Fibroblast of the aortic adventitia (primary cell): ENCODE measurements at places on chromosomes 1 and 21. TPM values are rescaled to one million over a fixed set of nuclear protein-coding genes. Genes with fewer than 3 reads are reported as not detected.

- no peak for DNase-seq
These were observed 69.4 kb downstream of the ZSWIM5 start for GRCh38 chr1:45136984-45137383.

DNA sequence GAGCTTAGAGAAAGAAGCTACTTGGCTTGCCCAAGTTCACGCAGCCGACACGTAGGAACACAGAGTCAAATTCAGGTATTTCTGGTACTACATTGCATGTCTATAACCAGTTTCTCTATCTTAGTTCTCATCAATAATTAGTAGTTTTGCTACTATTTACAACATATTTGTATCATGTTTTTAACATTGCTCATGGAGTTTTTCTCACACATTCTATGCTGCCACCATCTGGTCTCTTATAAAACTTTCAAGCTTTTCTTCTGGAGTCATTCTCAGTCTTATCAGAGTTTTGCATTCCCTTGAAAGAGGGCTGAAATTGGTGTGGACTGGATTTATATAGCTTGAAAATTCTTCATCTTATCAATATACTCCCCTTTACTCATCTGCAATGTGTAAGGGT is 118.8 kb upstream of the PALMD start:
- peak; percentile 47 for DNase-seq

GRCh38 chr1:206658264-206658980 is 23.1 kb downstream of the DYRK3 start:
- no peak for DNase-seq

DNA sequence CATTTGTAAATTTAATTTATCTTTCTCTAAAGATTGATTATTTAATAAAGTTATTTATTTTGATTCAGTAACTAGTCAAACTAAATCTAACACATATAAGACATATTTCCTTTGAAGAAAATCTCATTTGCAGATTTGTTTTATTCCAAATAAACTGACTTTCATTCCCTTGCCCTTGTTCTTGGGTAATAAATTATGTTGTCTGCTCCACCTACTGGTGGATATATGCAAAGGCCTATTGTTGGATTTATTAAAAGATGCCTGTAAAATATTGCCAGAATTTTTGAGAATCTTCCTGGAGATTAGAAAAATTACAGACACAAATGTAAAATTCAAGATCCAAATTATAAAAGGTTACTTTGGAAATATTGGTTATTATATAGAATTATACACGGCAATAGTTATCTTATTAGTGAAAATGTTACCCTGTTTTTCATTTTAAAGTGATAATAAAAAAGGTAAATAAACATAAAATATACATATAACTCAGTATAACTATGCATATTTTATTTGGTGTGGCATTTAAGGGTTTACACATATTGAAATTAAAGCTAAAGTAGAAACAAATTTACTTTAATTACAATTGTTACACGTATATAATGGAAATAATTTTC is 116.1 kb downstream of the SPATA17 start:
- peak; percentile 59 for DNase-seq

GRCh38 chr1:30837653-30838052 is 70.9 kb downstream of the SDC3 start:
- DNase-seq = no peak

DNA sequence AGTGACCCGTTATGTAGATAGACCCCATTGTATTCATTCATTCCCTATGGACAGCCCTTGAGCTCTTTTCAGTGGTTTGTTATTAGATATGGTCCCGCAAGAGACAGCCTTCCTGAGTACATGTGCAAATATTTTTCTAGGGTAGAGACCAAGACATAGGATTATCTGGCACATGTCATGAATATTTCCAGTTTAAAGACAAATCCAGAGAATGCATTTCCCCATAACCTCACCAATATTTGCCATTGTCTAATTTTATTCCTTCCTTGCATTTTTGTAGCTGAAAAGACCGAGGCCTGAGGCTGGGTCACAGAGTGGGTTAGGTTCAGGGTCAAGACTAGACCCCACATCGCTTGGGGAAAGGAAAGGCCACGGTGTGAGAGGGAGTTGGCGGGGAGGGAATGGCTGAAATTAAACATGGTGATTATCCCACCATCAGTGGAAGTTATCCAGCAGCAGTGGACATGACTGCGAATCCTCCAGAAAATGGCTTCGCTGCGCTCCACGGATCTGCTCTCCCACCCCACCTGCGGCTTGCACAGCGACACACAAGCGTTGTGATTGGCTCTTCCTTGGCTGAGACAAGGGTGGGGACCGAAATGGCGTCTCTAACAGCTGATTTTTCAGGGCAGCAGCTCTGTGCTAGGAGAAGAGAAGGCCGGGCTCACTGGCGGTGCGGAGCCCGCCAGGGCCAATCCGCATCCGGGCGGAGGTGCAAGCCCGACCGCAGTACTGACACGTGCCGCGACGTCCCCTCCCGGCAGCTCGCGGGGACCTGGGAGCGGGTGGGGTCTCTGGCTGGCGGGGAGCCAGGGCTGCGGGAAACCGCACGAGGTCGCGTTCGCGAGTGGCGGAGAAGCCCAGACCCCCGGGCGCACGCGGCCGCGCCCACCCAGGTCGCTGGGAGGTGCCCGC is 16.1 kb upstream of the STMN1 start:
- DNase-seq = no peak

DNA sequence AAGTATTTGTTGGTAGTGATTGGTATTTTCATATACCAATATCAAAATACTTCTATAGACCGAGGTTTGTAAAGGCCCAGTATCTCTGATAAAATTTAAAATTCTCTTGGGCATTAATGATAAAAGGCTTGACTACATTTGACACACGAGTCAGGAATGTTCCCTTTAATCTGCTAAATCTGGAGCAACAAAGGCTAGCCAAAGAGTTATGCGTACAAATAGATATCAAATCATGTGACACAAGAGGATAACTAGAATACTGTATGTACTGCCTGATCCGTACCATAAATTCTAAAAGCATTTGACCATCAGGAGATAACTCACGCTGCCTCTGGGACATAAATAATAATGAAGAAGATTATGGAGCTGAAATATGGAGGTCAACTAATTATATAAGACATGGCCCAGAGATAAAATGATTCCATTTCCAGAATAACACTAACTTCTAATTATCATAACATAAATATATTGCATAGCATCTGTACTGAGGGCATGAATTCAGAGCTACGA is 64.2 kb upstream of the SH3GLB1 start:
- DNase-seq = peak; percentile 41

GRCh38 chr1:78090472-78091133 is 44.8 kb downstream of the GIPC2 start:
- no peak for DNase-seq

DNA sequence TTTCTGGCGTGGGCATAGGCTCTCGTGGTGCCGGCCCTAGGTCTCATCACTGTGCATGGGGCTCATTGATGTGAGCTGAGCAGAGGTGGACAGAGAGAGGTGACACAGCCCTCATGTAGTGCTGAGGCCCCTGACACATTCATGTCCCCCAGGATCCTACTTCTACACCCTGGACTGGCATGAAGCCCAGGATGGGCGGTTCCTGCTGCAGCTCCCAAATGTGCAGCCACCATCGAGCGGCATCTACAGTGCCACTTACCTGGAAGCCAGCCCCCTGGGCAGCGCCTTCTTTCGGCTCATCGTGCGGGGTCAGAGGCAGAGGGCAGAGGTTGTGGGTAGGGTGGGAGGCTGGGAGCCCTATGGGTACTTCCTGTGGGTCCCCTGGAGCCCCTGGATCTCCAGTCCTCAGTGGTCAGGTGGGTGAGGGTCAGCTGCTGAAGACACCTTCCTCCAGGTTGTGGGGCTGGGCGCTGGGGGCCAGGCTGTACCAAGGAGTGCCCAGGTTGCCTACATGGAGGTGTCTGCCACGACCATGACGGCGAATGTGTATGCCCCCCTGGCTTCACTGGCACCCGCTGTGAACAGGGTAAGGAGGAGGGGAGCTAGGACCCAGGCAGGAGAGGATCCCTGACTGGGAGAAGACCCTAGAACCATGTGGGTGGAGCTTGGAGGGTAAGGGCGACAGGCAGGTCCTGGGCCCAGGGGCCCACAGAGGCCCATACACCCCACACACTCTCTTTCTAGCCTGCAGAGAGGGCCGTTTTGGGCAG is 6.1 kb downstream of the TIE1 start:
- no peak for DNase-seq

The OVAAL gene
- not detected in 2 replicates for total RNA-seq

The EXO1 gene
- 1.2 and 37.2 TPM in 2 replicates for total RNA-seq

The CDA gene
- total RNA-seq = 0.27 TPM in 1 of 2 replicates, not detected in the other

The MTMR11 gene
- total RNA-seq = 7.3 and 22.1 TPM in 2 replicates

The PBX1 gene
- 66.1 and 95.6 TPM in 2 replicates for total RNA-seq

The NUP210L gene
- total RNA-seq = 0.09 TPM in 1 of 2 replicates, not detected in the other

The TNFRSF18 gene
- not detected in 2 replicates for total RNA-seq

The CYP2J2 gene
- 0.09 TPM in 1 of 2 replicates, not detected in the other for total RNA-seq

The OR2L2 gene
- total RNA-seq = not detected in 2 replicates

The AMY2A gene
- total RNA-seq = not detected in 2 replicates
